ENCODE measurements at places on chromosomes 13 and 19. TPM values are rescaled to one million over a fixed set of nuclear protein-coding genes. Genes with fewer than 3 reads are reported as not detected.
A peak's percentile ranks its signal among the peaks of the same experiment; 100 is the strongest.

Gene OLFM4
- 0.66 TPM for total RNA-seq

Gene JSRP1
- not detected for total RNA-seq

Gene TTC9B
- total RNA-seq: not detected

Gene HSD11B1L
- 21.8 TPM for total RNA-seq

Gene DZIP1
- total RNA-seq: 22.0 TPM

Gene MISP3
- total RNA-seq: 11.1 TPM

Gene PCDH17
- 5.0 TPM for total RNA-seq

Gene TMEM161A
- total RNA-seq: 20.4 TPM

Gene AKAP8L
- 87.8 TPM for total RNA-seq

Gene ADPRHL1
- 8.6 TPM for total RNA-seq

Gene RPS19
- total RNA-seq: 1,077 TPM

Gene PPM1N
- total RNA-seq: 1.6 TPM

Gene KLK15
- total RNA-seq: not detected

Gene ATP1A3
- total RNA-seq: 3.0 TPM

Gene ZNF20
- 5.8 TPM for total RNA-seq

Gene SULT2B1
- total RNA-seq: not detected

Gene KIR2DL1
- not detected for total RNA-seq

Gene CD37
- 22.4 TPM for total RNA-seq

- peak; percentile 5 for DNase-seq
These were observed 209.5 kb downstream of the DNAJC15 start for GRCh38 chr13:43232873-43233265.

DNA sequence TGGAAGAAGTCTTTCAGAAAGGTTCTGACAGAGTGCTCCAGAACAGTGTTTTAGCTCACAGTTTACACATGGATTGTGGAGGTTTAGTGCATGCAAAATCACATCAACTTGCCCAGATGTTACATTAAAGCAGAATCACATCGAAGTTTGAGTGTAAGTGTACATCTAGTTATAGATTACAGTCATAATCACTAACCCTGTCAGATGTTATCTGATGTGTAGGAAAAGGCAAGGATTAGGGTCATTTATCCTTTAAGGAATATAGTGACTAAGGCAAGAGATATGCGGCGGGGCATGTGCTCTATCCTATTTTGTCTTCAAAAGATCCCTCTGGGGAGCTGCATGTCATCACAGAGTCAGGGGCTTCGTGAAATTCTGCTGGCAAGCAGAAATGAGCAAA, 66.9 kb downstream of the CYSLTR2 start:
- no peak for DNase-seq

DNA sequence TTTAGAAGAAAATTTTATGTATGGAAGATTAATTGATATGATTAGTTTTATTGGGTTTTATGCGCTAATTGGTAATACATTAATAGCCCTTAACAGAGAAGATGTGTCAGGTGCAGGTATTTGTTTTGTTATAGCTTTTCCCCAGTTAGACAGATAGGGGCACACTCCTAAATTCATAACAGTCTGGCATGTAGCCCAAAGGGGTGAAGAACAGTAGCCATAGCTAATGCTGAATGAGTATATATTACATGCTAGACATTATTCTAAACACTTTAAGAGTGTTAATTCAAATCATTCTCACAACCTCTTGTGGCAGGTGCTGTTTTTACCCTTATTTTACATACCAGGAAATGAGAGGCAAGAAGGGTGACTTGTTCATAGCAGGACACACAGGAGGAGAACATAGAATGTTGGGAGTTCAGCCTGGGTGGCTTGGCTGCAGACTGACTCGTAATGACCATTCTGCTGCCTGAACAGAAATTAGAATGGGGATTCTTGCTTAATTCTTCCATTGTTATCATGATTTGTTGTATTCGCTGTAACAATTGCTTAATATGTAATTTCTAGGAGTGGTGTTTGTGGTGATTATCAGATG, 20.1 kb downstream of the PCCA start:
- no peak for DNase-seq

DNA sequence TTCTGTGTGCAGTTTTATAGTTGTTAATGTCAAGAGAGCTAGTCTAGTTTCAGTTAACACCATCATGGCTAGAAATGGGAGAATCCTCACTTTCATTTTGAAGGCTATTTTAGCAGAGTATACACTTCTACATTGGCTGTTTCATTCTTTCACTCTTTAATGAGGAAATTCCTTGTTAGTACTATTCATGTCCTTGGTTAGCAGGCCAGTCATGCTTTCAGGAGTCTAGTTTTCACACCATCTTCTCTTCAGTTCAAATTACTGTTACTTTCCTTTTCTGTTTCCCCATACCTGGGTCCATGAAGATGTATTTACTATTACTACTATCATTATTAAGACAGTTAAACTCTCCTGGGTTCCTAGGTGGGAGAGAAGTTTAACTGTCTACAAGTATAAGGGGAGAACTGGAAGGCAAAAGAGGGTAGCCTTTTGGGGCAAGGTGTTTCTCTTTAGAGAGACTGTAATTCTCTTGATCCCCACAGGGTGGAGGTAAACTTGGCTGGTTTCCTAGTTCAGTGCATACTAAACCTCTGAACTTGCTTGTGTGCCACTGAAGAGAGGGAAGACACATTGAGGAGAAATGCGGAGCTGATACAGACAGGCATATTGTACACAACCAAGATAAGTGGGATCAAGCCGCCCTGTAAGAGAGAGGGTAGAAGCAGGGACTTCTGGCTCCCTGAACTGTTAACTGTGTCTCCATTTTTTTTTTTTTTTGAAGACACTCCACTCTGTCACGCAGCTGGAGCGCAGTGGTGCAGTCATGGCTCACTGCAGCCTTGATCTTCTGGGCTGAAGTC, 41.3 kb upstream of the IGFL4 start:
- no peak for DNase-seq

DNA sequence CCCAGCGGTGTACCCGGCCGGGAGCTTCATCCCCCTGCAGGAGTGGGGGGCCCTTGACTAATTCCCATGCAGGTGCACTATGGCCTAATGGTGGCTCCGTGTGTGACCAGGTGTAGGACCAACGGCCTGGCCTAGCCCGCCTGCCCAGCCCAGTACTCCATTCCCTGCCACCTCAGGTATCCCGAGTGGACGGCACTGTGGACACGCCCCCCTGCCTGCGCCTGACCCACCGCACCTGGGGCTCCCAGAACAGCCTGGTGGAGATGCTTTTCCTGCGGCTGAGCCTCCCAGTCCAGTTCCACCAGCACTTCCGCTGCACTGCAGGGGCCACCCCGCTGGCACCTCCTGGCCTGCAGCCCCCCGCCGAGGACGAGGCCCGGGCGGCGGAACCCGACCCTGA, 39.7 kb downstream of the RYR1 start:
- no peak for DNase-seq

DNA sequence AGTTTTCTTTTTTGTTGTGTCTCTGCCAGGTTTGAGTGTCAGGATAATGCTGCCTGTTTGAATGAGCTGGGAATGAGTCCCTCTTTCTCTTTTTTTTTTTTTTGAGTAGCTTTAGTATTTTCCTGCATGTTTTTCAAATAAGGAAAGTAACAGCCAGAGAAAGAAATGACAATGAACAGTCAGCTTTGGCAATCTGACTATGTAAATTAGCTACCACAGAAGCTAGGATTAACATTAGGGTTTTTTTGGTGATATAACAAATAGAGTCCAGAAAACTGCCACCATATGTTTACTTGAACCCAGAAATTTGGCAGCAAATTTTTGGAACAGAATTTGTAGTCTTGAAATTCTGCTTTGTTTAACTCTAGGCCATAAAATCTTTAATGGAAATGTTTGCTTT, 50.5 kb downstream of the SGCG start:
- DNase-seq: no peak

GRCh38 chr13:52353193-52353592, 52.8 kb downstream of the THSD1 start:
- DNase-seq: no peak

DNA sequence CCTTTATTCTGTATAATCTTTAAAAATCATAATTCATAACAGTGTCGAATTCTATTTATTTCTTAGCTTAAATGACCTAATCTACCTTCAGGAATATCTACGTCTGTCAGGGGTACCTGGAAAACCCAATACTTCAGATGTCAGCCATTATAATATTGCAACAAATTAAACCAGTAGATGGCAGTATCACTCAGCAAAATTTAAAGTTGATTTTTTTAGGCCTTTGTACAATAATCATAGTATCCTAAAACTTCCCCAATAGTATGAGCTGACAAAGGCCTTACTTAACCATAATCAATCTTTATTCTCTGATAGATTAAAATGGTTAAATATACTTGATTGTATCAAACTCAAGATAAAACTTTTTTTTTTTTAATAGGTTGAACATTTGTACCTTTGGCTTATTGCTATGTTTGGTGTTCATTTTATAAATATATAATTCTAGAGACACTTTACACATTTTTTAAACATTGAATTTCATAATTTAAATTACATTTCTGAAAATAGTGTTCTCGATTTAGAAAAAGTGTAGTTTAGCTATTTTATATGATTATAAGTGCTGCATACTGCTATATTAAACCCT, 830.2 kb upstream of the SPRY2 start:
- DNase-seq: no peak

GRCh38 chr19:49718511-49718910, 27.6 kb downstream of the CPT1C start:
- no peak for DNase-seq

- no peak for DNase-seq
These were observed at the start of gene GJB6 for GRCh38 chr13:20231839-20232555. Gene GJB6 (minus strand): TSS chr13:20232319. CDS start chr13:20223480, 8,839 bp downstream.

GRCh38 chr19:48858984-48859710, 9.3 kb downstream of the PLEKHA4 start:
- DNase-seq: no peak

DNA sequence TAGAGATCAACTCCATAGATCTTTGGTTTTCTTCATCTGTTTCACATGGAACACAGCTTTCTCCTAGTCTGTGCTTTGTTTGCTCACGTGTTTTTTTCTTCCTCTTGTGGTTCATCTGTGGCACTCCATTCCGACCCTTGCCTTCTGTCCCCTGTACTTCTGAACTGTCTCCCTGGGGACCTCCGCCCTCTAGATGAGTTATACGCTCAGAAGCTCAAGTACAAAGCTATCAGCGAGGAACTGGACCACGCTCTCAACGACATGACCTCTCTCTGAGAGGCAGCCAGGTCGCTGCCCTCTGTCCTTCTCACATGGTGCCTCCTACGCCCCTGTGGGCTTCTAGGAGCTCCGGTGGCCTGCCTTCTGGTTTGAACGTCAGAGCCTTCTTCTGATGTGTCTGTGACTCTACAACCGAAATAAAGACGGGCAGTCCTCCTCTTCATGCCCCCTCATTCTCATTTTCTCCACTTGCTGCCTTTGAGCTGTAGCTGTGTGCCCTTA, 16.6 kb upstream of the RAB8A start:
- DNase-seq: no peak

DNA sequence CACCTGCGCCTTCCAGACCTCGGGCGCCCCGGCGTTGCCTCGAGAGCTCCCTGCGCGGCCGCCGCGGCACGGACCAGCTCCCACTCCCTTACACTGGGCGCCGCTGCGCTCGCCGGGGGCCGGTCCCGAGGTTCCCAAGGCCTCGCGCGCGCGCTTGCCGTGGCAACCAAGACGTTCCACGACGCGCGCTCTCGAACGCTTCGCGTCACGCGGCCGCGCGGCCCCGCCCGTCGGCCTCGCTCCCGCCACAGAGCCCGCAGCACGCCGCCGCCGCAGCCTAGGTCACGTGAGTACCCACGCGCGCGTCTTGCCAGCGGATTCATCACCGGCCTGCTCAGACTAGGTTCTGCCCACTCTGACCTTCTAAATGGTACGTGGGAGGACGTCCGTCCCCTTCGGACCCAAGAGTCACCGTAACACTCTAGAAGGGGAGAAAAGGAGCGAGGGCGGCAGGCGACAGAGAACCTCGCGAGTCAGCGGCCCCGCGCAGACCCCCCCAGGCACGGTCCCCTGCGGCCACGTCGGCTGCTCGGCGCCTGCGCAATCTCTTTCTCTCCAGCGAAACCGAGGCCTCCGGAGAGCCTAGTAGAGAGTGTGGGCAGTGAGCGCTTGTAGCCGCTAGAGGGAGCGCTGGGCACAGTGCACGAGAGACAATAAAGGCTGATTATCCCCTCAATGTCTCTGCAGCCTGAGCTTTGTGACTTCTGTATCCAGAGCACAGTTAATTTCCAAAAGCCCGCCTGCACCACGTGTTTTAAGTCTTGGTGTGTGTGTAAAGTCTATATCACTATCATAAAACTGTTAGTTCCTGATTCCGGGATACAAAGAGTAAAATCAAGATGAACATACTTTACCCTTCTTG, at the start of gene SPART:
SPART (minus strand) TSS at position 173 of the 862 bp plus-strand sequence. CDS start 10,564 bp downstream, outside the sequence.
- peak; percentile 98 for DNase-seq

DNA sequence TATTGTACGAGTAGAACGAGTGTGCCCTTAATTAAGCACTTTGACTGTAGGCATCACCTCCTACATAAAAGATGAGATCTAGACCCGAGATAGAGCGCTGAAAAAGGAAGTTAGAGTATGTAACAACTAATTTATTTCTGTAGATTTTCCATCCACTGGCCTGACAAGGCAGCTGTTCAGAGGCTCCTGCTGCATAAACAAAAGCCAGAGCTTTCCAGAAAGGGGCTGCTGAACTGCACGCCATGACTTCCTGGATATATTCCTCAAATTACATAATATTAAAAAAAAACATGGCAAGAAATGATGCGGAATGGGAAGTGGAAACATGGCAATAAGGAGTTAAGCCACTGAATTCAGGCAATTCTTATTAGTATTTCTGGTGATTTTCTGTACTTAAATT, 89.7 kb downstream of the AKAP11 start:
- DNase-seq: no peak

DNA sequence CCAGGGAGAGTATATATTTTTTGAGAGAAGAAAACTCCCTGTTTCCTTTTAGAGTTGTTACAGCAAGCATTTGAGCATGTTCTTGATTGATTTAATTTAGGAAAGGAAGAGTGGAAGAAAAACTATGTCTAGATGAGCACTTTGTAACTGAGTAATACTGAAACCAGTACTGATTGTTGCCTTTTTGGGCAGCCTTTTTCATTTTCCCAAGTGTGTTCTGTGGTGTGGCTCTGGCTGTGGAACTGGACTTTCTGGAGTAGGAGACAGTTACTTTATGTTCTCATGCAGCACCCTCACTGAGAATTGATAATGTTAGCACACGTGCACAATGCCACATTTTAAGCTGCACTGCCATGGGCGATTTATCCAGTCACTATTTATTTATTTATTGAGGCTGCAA, 211.5 kb downstream of the LMO7 start:
- no peak for DNase-seq

DNA sequence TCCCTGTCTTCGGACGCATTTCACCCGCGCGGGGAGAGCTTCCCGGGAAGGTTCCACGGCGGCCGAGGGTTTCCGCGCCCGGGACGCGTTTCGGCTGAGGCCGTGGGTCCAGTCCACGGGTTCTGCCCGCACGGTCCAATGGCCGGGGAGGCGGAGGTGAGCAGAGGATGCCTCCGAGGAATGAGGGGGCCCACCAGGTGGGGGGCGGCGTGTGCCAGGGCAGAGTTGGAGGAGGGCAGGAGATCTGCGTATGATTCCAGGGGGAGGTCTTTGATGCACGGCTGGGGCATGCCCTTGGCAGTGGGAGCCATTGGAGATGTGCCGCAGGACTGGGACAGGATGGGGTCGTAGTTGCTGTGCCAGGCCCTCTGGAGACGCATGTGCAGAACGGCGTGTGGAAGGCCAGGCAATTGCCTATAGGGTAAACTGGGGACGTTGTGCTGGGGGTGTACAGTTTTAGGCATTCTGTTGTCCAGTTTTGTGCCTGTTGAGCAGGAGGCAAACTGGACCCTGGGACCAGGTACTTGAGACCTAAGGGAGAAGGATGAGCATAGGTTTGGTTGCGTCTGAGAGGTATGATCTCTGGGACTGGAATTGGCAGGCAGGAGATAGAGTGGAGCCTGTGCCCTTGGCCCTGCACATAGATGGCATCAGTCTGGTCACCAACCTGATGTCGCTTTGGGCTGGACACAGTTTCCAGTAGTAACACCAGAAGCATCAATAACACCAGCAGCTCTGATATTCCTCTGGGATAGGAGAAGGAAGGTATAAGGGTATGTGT, 751 bp downstream of the ZNF584 start:
- DNase-seq: no peak

Data from esophagus muscularis mucosa (tissue), 4 donors.